ENCODE measurements at places on chromosomes 13 and 19. TPM values are rescaled to one million over a fixed set of nuclear protein-coding genes. Genes with fewer than 3 reads are reported as not detected.

Gene ISYNA1
- total RNA-seq = 14.5 TPM

Gene ZNF793
- 7.3 TPM for total RNA-seq

Gene CYP4F12
- 2.3 TPM for total RNA-seq

Gene GNG7
- 7.3 TPM for total RNA-seq

Gene RFXAP
- 6.8 TPM for total RNA-seq

Gene NPHS1
- not detected for total RNA-seq

Gene YJEFN3
- 7.3 TPM for total RNA-seq

Gene LRRC4B
- 1.0 TPM for total RNA-seq

Gene SPTBN4
- 0.79 TPM for total RNA-seq

DNA sequence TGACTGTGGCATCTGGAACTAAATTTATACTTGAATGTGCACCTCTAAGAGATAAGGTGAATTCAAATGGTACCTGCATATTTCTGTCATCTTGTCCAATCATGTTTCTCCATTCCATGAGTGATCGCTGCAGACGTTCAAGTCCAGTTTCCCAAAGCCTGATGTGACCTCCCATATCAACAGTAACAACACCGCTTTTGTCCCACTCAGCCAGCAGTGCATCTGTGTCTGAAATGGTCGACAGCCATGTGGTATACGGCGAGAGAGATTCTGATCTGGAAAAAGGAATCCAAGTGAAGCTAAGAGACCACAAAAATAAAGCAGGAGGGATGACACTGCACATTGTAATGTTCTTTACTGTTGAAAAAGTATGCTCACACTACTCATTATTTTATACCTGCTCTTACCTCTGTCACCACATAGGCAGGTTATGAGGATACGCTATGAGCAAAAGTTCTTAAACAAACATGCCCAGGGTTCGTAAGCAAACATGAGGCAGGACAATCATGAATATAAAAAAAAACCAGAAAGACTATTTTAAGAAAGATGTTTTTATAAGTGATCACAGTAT is 213.6 kb downstream of the RGCC start:
- no peak for DNase-seq

GRCh38 chr19:801861-802497 is 4.7 kb downstream of the PTBP1 start:
- peak; percentile 74 for DNase-seq

DNA sequence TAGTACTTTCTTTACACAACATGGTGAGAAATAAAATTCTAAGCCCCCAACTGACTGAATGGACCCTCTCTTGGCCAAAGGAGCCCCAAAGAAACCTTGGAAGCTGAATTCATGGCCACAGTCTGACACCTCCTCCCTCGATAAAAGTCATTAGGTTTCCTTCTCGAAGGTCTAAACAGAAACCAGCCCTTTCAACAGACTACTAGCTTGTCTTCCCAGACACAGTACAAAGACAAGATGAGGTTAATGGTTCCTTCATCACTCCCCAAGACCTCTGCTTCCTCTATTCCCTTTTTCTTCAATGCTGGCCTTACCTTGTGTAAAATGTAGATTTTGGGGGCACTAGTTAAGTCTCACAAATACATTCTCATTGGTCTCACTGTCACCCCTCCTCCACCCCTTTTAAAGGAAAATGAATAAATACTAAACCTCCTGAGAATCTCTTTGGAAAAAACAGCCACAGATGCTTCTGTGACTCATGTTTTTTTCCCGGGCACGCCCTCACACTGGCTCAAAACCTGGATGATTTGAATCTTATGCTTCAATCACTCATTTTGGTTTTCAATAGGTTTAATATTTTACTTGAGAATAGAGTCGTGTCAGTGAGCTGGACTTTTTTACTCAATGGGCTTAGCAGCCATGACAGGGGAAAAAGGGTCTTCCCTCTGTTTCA is 65.8 kb upstream of the MED4 start:
- no peak for DNase-seq

- no peak for DNase-seq
These were observed 6.5 kb downstream of the MEIOSIN start for GRCh38 chr19:45739498-45740439.

- no peak for DNase-seq
These were observed 300.7 kb upstream of the MIR17HG start for GRCh38 chr13:91046715-91047327.

GRCh38 chr13:38167164-38167822 is 182.4 kb upstream of the UFM1 start:
- DNase-seq = no peak

DNA sequence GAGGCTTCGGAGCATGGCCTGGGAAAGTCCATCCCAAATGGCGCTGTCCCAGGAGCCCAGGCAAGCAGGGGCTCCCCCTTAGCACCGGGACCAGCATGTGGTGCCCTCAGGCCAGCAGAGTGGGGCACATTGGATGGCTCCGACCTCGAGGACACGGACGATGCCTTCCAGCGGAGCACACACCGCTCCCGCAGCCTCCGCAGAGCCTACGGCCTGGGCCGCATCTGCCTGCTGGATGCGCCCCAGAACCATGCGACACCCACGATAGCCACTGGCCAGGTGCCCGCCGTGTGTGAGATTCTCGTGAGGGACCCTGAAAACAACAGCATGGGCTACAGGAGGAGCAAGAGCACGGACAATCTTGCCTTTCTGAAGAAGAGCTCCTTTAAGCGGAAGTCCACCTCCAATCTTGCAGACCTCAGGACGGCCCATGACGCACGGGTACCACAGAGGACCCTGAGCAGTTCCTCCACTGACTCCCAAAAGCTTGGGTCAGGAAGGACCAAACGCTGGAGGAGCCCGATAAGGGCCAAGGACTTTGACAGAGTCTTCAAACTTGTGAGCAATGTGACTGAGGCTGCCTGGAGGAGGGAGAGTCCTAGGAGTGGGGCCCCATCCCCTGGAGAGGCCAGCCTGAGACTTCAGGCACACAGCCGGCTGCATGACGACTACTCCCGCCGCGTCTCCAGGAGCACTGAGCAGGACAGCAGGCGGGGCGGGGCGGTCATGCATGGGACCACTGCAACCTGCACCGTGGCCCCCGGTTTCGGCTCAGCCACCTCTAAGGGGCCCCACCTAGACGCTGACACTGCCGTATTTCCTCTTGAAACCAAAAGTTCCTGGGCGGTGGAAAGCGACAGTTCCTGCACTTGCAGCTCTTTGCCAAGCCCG is 63.1 kb downstream of the SPATA13 start:
- peak; percentile 69 for DNase-seq

DNA sequence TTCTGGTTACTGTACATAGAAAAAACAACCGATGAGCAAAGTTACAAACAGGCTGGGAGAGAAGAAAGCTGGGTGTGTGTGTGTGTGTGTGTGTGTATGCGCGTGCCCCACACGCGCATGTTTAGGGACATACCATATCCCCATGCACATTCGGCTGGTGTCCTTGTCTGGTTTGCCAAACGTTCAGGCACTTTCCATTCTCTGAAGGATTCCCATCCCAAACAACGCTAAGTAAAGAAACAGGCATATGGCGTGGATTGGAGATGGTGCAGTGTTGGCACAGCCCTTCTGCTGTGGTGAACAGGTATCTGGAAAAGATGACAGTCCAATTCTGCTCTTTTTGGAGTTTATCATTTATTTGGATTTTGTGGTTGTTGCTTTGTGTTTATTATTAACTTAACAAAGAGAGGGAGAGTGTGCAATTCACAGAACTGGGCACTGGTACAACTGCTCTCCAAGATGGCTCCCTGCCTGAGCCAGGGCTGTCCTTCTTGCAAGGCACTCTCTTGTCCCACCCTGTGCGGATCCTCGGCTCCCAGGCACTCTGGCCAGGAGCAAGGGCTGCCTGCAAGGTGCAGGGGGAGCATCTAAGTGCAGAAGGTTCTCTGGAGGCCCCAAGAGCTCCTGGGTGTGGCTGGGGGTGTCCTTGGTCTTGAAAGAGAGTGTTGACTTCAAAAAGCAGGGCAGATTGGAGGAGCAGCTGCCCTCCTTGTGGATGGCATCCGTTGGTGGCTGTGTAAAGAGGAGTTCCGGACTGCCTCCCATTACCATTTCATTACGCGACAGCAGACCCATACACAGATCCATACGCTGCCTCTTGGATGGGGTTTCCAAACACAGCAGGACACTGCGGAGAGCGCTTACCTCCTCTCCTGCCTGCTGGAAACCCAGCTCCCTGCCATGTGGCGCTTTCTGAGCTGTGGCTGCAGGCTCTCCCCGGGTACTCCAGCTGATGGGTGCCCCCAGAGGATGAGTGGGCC is 263.1 kb downstream of the ZNF536 start:
- DNase-seq = no peak

GRCh38 chr19:48183356-48183755 is 12.9 kb downstream of the ZSWIM9 start:
- DNase-seq = no peak

GRCh38 chr19:29567366-29567915 is 38.6 kb upstream of the POP4 start:
- DNase-seq = peak; percentile 6

DNA sequence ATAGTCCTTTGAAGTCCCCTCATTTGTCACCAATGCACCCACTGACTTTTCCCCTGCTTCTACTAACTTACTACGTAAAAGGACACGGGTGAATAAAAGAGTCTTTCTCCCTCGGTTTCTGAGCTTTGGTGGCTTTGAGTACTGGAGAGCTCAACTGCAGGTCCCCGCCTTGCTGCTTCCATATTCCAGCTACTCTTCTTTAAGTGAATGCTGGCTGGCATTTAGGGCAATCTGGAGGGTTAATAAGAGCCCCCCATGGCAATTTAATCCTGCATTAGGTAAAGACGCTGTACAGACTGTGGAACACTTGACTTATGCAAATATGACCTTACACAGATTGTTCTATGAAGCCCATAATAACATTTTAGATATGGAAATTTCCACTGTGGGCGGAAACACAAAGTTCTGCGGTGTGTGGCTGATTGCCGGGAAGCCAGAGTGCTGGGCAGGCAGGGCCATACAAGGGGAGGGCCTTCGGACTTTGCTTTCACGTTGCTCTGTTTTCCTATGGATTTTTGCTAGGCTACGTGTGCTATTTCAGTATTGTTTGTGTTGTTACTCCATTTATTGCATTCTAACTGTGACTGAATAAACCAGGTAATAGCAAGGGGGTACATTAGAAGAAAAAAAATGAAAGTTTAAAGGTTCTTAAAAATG is 97.5 kb downstream of the SLC10A2 start:
- no peak for DNase-seq

DNA sequence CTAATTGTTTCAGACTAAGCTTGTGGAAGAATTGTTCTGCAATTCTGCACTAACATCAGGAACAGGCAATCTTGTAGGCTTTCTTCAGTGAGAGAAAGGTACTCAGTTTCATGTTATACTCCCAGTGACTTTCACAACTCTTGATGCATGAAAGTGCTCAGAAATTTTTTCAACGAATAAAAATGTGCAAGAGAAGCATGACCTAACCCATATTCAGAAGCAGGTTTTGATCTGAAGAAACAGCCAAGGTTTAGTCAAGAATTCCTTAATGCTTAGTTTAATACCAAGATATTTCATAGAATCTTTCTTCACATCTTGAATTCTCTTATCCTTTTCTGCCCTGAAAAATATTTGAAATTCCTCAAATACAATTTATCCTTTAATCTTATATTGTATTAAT is 197.2 kb upstream of the CSNK1A1L start:
- DNase-seq = no peak

- no peak for DNase-seq
These were observed 26.0 kb downstream of the VSTM2B start for GRCh38 chr19:29551774-29552173.

GRCh38 chr19:19119325-19120237 is 18.7 kb downstream of the TMEM161A start:
- peak; percentile 55 for DNase-seq

- DNase-seq = peak; percentile 77
These were observed 10.6 kb upstream of the LRRC25 start for GRCh38 chr19:18408053-18408476.

DNA sequence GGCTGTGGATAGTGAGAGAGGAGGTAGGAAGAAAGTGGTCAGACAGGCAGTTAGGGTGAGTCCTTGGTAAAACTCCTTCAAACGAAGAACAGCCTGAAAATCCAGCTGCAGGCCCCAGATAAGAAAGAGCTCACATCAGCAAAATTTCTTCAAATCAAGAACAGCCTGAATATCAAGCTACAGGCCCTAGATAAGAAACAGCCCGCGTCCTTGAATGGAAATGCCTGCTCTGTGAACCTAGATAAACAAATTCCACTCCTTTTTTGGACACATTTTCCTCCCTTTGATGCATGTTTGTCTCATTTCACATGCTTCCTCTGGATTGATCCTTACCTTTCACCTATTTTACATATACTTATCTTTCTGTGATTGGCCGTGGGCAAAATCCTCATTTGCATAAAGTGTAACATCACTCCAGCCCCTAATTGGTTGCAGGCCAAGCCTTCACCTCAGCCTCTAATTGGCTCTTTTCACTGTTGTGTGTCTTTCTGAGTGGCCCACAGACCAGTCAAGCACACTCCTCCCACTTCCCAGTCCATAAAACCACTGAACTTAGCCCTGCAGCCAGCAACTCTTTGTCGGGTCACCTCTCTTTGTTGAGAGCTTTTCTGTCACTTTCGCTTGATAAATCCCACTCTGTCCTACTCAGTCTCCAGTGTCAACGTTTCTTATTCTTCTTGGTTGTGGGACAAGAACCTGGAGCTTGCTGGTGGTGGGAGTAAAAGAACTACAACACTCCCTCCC is 6.0 kb upstream of the SULT2A1 start:
- DNase-seq = no peak

DNA sequence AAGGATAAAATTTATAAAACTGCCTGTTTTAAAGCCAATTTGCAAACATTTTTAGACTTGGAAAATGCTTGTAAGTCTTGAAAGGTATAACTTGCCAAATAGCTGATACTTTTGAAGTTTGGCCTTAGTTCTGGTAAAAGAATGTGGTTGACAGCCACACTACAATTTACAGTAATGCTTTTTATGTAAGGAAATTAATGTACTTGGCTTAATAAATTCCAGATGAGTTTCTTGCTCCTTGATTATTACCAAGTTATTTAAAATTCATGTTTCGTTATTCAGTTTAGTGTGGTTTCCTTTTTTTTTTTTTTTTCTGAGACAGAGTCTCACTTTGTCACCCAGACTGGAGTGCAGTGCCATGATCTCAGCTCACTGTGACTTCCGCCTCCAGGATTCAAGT is 14.9 kb downstream of the LMO7 start:
- no peak for DNase-seq

GRCh38 chr13:114089751-114090400 is 42.5 kb downstream of the RASA3 start:
- DNase-seq = peak; percentile 7
